ENCODE measurements at places on chromosomes 3 and 15. TPM values are rescaled to one million over a fixed set of nuclear protein-coding genes. Genes with fewer than 3 reads are reported as not detected.
A peak's percentile ranks its signal among the peaks of the same experiment; 100 is the strongest.

GRCh38 chr3:95002438-95003046 lies 939.7 kb downstream of the NSUN3 start:
- no peak for DNase-seq

- peak; percentile 70 for DNase-seq
These were observed 99.8 kb upstream of the NR2F2 start for GRCh38 chr15:96230526-96231181.

- no peak for DNase-seq
These were observed 1187.1 kb downstream of the ROBO1 start for GRCh38 chr3:78580681-78581080.

Gene SLC6A20
- total RNA-seq = not detected

DNA sequence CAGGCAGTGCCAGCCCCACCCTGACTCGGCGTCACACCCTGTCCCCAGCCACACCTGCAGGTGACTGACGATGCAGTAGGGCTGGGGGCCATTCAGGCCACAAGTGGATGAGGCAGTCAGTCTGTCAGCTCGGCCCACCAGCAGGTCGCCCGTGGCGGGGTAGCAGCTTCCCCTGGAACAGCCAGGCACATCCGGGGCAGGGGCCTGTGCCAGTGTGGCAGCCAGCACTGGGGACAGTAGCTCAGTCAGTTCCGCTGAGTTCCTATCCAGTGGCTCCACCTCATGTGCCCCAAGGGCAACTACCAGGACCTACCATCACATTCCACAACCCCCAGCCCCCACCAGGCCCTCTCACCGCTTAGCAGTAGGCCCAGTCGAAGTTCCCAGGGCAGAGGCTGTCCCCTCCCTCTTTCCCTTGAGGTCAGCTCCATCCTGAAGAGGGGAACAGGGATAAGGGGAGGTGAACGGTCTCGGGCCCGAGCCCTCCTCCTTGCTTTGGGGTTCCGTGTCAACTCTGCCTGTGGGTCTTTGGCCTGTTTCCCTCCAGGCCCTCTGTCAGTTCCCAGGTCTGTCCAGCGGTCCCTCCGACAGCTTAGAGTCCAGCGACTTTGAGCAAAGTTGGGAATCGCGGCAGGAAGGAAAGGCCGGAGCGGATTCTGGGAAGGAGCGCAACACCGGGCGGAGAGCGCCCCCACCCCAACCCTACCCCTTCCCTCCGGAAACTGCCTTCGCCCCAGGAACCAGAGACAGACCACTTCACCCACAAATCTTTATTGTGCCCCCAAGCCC lies at the start of gene LAMB2:
Gene LAMB2 (minus strand): TSS at position 614 of the 789 bp plus-strand sequence. CDS start 183 bp downstream, at position 431.
- DNase-seq = peak; percentile 84

Gene UBR1
- 22.2 TPM for total RNA-seq

DNA sequence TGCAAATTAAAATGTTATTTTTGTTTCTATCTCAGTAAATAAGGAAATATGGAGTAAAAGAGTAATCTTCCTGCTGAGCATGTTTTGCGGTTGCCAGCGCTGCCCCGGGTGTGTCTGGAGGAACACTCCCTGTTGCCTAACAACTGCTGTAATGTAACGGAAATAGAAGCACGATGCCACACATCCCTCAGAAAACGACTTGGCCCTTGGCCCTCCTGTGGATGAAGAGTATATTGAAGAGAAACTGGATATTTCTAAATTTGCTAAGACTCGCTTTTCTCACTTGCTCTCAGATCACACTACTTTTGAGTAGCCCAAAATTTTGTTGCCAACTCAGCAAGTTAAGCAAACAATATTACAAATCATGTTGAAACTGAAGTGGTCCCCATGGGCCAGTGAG lies 18.9 kb downstream of the CX3CR1 start:
- peak; percentile 87 for DNase-seq

Data from HFFc6 (cell line).